ENCODE measurements at places on chromosomes 12 and 14. TPM values are rescaled to one million over a fixed set of nuclear protein-coding genes. Genes with fewer than 3 reads are reported as not detected.

DNA sequence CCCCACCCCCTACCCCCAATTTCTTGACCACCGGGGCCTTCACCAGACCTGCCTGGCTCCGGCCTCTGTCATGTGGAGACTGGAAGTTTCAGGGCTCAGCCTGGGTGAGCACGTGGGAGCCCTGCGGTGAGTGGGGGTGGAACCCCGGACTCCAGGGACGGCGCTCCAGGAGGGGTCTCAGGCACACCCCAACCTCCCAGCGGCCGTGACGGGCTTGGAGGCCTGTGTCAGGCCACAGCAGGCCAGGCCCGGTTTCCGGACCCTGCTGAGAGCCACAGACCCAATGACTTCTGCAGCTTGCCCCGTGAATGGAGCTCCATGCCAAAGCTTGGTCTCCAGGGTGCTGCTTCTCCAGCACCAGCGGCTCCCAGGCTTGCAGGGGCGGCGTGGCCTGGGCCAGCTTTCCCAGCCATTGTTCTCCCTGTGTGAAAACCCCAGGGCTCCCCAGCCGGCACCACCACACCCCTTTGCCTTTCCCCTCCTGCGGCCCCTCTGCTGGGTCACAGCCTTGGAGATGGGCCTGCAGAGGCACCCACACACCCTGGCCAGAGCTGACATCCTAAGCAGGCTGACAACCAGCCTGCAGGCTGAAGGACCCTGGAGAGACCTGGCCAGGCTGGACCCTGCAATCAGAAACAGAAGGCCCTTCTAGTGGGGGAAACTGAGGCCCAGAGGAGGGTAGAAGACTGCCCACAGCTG, 186.2 kb upstream of the C14orf180 start:
- no peak for DNase-seq

DNA sequence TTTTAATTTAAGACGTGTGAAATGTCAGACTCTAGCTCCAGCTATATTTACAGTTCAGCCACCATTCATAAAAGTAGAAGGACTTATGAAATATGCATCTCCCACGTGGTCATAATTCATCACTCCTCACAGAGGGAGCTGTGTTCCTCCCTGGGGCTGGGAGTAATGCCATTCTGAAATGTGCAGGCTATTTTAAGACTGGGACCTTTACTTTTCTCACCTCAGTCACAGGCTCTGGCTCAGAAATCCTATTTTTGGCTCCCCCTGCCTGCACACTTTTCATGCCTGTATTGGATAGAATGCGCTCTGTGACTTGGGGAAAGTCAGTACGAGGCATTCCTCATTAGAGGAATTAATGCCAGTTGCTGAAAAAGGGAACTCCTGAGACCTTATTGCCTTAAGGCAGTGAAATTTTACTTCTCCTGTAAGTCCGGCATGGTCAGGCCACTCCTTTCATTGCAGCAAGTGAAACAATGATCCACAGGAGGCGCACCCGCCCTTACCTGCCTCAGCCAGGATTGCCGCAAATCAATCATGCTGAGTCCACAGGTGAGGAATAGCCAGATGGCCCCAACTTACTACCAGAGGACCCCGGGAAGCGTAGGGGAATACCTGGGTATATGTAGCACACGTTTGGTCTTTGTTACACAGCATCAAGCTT, 1133.2 kb upstream of the TMEM132C start:
- DNase-seq = no peak

GRCh38 chr14:56207626-56208292, 89.5 kb downstream of the PELI2 start:
- peak; percentile 45 for DNase-seq

Gene DNAJC22
- 4.6 TPM for total RNA-seq

DNA sequence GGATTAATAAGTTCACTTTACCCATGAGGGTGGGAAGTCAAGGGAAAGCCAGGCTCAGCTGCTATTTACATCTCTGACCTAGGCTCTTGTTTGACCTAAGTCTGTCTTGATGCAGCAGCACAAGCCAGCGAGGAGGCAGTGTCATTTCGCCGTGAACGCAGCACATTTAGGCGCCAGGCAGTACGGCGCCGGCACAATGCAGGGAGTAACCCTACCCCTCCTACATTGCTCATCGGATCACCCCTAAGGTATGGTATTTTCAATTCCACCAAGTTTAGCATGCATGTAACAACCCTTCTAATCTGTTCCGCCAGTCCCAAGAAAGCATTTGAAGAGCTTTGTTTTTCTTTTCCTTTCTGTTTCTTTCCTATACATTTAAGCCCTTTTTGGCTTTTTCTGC, 81.2 kb downstream of the PCNX1 start:
- DNase-seq = no peak

Gene SERPINA1
- under 0.01 TPM for total RNA-seq

GRCh38 chr14:93002851-93003298, 79.9 kb downstream of the CHGA start:
- no peak for DNase-seq

DNA sequence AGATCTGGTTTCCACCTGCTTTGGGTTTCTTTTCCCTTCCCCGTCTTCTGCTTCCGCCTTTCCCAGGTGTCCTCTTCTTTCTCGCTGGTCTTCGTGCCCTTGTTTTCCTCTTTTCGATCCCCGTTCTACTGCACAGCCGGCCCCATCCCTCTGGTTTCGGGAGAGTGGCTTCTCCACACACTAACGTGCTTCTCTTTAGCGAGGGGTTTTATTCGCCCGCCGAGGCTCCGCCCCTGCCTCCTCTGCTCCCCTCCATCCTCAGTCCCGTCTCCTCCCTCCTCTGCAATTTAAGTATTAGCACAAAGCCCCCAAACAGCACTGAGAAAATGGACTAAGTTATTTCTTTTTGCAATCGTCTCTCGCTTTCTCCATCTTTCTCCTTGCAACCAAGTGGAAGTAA, at the start of gene SLC7A8:
Gene SLC7A8, minus strand, starts transcription at position 182 of the 400 bp plus-strand sequence. CDS start 746 bp downstream, outside the sequence.
- DNase-seq = no peak

DNA sequence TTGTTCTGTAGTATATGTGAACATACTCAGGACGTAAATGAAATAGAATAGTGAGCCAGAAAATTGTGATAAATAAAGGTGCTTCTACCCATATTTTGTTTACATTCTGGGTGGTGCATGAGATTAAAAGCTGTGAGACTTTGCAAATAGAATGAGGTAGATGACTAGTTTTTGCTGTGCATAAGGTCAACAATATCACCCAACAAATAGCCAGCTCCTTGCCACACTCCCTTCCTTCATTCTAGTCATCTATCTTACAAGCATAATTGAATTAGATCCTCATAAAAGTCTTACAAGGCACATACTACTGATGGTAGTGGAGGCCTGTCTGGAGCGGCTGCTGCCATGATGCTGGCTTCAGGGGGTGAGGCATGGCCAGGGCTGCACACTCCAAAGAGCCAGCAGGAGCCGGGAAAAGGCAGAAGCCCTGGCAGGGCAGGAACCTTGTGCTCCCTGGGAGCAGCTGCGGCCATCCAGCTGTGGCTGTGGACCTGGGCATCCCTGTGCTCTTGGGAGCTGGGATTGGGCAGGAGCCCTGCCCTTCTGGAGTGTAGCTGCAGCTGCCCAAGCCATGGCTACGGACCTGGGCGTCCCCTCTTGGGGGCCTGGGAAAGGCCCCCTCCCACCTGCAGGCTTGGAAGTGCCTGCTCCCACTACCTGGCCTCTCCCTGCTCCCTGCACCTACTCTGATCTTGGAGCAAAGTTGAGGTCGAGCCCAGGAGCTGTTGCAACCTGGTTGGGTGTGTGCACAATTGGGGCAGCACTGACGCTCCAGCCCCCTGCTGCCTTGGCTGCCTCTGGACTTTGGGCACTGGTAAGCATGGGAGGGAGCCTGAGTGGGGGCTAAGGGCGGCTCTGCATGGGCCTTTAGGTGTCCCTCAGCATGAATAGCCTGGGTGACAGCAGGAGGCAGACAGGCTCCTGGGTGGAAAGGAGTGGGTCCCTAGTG, 112.8 kb downstream of the DACT1 start:
- DNase-seq = no peak

GRCh38 chr14:44657203-44657602, 150.1 kb upstream of the FSCB start:
- no peak for DNase-seq

DNA sequence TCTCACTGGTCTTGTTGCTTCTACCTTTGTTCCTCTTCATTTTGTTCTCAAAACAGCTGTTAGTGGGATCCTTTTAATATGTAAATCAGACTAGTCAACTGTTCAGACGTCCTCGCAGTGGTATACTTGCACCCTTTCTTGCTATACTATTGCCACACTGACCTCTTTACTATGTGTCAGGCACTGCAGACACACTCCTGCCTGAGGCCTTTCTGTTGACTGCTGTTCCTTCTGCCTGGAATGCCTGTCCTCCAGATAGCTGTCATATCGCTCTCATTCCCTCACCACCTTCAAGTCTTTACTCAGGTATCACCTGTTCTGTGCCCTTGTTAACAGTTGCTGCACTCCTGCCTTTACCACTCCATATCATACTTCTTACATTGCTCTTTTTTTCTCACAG, 90.0 kb upstream of the TMEM263 start:
- no peak for DNase-seq

GRCh38 chr12:52493172-52493571, at the start of gene KRT6A:
TSS of gene KRT6A (minus strand) at chr12:52493257. CDS start at chr12:52493188, 69 bp downstream.
- DNase-seq = no peak

DNA sequence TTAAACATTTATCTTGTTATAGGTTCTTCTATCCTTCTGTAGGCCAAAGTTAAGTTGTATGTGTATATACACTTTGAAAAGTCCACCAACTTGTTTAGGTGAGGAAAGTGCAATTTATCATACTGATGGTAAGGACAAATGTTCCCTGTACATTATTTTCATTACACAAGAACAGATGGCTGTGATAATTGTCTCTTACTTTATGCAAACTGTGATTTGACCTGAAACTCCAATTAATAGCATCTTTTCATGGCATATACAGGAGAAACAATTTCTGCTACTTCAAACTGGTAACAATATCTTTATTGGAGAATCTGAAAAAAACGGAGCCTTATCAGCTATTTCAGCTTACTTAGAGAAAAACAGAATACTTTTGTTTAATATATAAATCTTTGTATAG, 5.6 kb downstream of the TRIM9 start:
- DNase-seq = no peak

GRCh38 chr14:22845821-22846625, 9.6 kb downstream of the MMP14 start:
- no peak for DNase-seq

Gene PCK2
- total RNA-seq = 33.9 TPM
